ENCODE measurements at places on chromosomes 3 and 15.

DNA sequence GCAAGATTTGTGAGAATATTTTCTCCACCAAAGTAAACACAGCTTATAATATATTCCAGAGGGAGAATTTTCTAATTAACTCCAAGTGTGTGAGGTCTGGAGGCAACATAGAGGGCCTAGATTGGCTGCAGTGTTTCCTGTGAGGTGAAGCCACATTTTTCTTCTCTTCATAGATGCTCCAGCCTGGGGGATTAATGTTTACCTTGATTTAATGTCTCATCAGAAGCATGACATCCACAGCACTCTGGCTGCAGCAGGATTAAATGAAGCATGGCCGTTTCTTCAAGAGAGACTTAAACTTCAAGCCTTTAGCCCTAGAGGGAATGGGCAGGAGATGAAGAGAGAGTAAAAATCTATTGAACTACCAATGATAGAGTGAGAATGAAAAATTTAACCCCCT, 137.9 kb upstream of the ZBTB20 start:
- no peak for DNase-seq

DNA sequence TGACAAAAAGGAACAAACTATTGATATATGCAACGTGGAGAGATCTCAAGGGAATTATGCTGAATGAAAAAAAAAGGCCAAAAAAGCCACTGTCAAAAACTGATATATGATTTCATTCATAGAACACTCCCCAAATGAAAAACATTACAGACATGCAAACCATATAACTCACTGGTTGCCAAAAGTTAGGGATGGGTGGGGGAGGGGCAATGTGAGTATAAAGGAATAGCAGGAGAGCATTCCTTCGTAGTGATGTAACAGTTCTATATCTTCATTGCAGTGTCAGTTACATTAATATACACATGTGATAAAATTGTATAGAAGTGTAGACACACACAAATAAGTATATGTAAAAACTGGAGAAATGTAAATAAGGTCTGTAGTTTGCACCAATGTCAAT, 12.2 kb downstream of the GBE1 start:
- DNase-seq: no peak

- DNase-seq: no peak
Observed at GRCh38 chr3:153244961-153245360, 82.9 kb downstream of the RAP2B start.

DNA sequence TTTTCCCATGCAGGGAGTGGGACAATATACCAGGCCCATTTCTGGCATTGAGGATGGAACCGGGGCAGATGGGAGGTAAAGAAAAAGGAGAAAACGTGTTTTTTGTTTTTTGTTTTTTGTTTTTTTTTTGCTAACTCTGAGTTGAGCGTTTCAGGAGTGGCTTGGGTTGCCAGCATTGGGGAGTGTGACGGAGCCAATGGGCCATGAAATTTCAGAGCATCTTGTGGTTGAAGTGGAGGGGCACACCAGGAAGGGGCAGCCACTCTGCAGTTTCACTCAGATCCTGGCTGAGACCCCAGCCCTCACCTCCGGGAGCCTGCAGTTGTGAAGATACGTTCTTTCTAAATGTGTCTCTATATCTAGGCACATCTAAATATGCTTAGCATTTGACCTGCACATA, 240.5 kb downstream of the TLE3 start:
- no peak for DNase-seq

- no peak for DNase-seq
Observed at GRCh38 chr15:51878446-51879386, 49.3 kb downstream of the TMOD3 start.

Data from activated gamma-delta T cell treated with Interleukin-2 at 50 U/mL for 16 hours (primary cell).